ENCODE measurements at places on chromosomes 5 and 9. TPM values are rescaled to one million over a fixed set of nuclear protein-coding genes. Genes with fewer than 3 reads are reported as not detected.
A peak's percentile ranks its signal among the peaks of the same experiment; 100 is the strongest.

GRCh38 chr9:116471093-116471906 lies 215.8 kb upstream of the TRIM32 start:
- peak; percentile 92 for DNase-seq

DNA sequence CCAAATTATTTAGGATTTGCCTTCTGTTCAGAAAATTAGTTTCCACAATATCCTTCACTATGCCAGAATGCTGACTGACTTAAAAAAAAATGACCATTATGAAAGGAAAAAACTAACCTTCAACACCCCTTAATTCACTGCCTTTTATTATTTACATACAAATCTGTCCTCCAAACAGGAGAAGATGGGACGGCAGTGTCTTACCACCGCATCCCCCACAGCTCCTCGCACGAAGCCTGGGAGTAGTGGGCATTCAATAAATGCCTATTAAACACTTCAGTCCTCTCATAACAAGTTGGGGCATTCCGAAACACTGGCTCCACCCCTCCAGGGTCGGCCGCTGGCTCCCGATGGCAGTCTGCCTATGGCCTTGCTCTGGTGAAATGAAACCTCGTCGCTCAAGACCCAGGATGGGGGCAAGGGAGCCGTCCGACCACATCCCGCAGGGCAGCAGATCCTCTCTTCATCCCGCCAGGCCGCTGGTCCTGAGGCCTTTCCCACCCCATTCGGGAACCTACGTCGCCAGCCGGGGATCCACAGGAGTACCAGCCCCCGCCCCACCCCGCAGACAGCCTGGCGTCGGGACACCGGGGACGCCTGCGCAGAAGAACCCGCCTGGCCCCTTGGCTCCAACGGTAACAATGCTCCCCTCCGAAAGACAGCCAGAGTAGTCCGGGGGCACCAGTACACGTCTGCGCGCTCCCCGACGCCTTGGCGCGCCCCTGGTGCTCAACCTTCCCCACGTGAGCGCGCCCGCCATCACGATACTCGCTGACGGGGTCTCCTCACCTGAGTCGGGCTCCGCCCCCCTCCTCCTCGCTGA lies 613 bp downstream of the ZBTB5 start:
- peak; percentile 46 for DNase-seq

DNA sequence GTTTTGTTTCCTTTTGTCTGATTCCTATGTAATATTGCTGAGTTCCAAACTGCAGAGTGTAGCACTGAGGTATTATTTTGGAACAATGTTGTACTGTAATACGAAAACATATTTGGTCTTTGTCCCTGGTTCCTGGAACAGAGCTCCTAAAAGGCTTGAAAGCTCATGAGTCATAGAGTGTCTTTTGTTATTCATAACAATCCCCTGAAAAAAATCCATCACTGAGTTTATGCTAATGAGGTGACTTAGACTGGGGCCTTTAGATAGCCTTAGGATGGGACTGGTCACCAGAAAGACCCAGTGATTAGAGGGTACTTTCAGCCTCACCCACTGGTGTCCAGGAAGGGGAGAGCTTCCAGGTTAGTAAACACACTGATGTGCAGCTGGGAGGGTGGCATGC lies 132.7 kb upstream of the POU5F2 start:
- no peak for DNase-seq

The NRARP gene
- 6.5 TPM for polyA plus RNA-seq

DNA sequence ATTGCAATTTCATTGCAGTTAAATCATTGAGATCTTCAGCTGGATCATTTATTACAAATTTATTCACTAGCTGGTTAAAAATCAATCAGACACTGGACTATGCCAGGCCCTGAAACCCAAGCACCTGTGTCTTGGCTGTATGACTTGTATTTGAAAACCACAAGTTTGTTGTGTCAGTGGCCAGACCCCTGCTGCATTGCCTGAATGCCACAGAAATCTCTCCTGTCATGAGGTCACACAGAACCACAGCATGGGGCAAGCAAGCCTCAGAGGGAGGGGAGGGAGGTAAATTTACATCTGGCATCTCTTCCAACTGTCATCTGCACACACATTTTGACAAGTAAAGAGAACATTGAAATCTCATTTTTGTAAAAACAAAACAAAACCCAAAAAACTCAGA lies 90.0 kb downstream of the ARRDC3 start:
- no peak for DNase-seq

DNA sequence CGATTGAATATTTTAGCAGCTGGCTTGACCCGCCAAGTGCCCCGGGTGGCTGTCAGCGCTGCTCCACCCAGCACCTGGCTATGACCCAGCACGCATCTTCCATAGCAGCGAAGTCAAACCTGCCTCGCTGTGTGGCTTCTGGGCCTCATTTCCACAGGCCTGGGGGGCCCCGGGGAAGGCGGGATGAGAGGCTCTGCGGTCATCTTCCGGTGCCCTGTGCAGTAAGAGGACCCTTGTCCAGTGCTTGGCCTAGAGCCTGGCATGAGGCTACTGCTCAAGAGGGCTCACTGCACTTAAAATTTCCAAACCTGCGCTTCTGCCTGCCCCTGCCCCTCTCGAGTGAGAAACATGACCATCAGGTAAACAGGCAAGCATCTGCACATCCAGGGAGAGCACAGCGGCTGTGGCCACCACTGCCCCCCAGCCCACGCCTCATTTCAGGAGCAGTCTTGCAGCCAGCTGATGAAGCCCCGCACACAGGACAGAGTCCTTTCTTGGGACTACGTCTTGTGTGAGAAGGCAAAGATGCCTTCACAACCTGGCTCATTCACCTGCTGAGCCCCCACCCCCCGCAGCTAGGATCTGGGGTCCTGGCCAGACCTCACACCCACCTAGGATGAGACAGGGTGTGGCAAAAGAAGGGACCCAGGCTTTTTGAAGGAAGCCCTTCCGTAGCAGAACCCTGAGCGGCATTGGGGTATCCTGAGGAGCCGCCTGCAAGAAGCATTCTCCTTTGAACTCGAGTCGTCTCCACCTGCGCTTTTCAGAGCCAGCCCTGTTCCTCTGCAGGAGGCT lies 69.5 kb upstream of the UNC5A start:
- DNase-seq, result no peak

DNA sequence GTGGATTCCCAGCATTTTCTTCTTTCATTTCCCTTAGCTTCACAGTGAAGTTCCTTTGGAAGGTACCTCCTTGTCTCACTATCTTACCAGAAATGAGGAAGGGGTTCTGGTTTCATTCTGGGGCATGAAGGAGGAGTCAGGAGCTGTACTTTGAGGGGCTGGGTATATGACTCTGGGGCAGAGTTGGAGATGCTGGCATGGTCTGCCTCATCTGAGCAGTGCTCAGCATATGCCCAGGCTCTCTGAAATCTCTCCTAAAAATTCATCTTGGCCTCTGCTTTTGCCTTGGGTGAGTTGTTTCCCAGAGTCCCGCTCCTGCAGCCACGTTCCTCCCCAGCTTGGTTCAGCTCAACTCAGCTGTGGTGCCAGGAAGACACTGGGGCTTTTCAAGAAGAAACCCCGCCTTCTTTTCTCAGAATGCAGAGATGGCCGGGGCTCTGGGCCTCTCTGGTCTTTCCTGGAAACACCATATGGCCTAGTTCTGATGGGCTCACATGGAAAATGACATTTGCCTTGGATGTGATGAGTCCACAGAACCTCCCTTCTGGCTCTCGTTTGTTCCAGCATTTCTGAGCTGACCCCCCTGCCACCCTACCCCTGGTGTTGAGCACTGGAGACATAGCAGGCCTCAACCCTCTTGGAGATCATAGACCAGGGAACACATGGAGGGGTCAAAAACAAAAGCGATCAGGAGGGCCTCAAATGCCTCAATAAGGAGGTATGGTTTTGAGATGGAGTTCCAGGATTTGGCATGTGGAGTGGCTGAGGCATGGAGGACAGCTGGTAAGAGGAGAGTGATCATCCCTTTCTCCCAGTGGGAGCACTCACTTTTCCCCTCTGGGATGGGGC lies 12.0 kb upstream of the TGFBR1 start:
- no peak for DNase-seq

DNA sequence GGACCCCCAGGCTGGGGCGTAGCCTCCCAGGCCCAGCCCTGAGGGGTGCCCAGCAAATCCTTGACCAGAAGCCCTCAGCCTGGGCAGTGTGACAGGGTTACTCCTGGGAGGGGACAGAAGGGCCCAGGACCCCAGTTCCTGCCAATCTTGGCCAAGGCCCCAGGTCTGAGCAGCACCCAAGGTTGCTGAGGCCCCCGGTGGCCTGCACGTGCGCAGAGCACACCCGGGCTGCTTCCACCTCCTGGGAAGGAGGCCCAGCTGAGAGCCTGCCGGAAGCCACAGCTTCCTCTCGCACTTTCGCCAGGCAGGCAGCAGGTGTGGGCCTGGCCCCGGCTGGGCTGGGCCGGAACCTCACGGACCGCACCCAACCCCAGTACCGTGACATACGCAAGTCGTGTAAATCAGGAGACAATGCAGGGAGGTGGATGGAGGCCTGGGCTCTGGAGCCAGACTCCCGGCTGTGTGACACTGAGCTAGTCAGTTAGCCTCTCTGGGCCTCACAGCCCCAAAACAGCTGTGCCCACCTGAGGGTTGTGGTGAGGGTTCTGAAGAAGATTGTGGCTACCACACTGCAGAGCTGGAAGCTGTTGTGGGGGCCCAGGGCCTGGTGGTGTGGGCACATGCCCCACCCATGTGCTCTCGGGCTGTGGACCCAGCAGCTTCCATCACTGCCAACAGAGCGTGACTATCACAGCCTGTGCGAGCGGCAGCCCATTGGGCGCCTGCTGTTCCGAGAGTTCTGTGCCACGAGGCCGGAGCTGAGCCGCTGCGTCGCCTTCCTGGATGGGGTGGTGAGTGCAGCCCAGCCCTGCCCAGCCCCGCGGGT lies 5.1 kb downstream of the GRK6 start:
- DNase-seq, result no peak

The ATG12 gene
- polyA plus RNA-seq, result 31.8 TPM

DNA sequence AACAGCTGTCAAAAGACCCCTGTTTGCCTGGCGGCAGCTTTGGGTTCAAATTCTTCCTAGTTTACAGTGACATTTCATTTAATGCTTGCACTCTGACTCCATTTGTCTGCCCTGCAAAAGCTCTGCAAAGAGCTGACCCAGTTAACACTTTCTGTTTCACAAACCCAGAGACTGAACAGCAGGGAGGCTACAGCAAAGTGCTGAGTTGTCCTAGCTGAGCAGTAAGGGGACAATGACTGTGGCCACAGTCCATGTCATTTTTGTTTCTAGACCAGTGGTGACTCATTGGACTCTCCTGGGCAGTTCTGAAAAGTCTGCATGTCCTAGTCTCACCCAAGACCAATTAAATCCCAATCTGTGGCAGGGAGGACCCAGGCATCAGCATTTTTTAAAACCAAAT lies 994.8 kb upstream of the WWC1 start:
- DNase-seq, result no peak

DNA sequence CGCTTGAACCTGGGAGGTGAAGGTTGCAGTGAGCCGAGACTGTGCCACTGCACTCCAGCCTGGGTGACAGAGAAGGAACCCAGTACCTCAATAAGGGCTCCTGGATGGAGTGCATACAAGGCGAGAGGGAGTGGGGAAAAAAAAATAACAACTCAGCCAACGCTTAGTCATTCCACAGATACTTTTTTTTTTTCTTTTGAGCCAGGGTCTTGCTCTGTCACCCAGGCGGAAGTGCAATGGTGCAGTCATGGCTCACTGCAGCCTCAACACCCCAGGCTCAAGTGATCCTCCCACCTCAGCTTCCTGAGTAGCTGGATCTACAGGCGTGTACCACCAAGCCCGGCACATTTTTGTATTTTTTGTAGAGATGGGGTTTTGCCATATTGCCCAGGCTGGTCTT lies 59.5 kb upstream of the GGTA1 start:
- DNase-seq, result no peak

- DNase-seq, result no peak
These were observed 130.1 kb downstream of the GPBP1 start for GRCh38 chr5:57303985-57304384.

- DNase-seq, result no peak
These were observed 125.9 kb upstream of the SARDH start for GRCh38 chr9:133864011-133864410.

GRCh38 chr5:157113002-157113401 lies 4.2 kb upstream of the HAVCR2 start:
- no peak for DNase-seq

DNA sequence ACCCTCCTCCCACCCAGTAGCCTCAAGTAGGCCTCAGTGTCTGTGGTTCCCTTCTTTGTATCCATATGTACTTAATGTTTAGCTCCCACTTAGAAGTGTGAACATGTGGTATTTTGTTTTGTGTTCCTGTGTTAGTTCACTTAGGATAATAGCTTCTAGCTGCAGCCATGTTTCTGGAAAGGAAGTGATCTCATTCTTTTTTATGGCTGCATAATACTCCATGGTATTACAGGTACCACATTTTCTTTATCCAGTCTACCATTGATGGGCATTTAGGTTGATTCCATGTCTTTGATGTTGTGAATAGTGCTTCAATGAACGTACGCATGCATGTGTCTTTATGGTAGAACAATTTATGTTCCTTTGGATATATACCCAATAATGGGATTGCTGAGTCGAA lies 74.8 kb downstream of the SLC12A2 start:
- DNase-seq, result no peak

- no peak for DNase-seq
These were observed 49.0 kb upstream of the ATG10 start for GRCh38 chr5:81922854-81923279.

GRCh38 chr9:87122947-87123685 lies 175.8 kb upstream of the GAS1 start:
- DNase-seq, result no peak

The NFIL3 gene
- polyA plus RNA-seq, result 50.1 TPM

The OTP gene
- not detected for polyA plus RNA-seq
